ENCODE measurements at places on chromosomes 1 and 21. TPM values are rescaled to one million over a fixed set of nuclear protein-coding genes. Genes with fewer than 3 reads are reported as not detected.

RIIAD1 gene
- total RNA-seq, result not detected

SLC6A9 gene
- 2.4 TPM for total RNA-seq

BACE2 gene
- 24.3 TPM for total RNA-seq

TMEM234 gene
- 15.4 TPM for total RNA-seq

ZBTB40 gene
- total RNA-seq, result 6.4 TPM

OR6K3 gene
- total RNA-seq, result not detected

CRYAA gene
- total RNA-seq, result not detected

CD1E gene
- total RNA-seq, result not detected

CRP gene
- total RNA-seq, result not detected

PLA2G4A gene
- total RNA-seq, result 32.4 TPM

OR10J5 gene
- not detected for total RNA-seq

CSMD2 gene
- total RNA-seq, result 1.7 TPM

KLHL17 gene
- 4.9 TPM for total RNA-seq

TCHH gene
- total RNA-seq, result not detected

LCE2A gene
- not detected for total RNA-seq

FCRL1 gene
- not detected for total RNA-seq

NR0B2 gene
- not detected for total RNA-seq

APH1A gene
- 83.4 TPM for total RNA-seq

CLCNKA gene
- not detected for total RNA-seq

INSRR gene
- not detected for total RNA-seq

ACTL8 gene
- 0.16 TPM for total RNA-seq

FLG gene
- total RNA-seq, result not detected

GPR161 gene
- 31.5 TPM for total RNA-seq

RHOU gene
- 0.17 TPM for total RNA-seq

CNKSR1 gene
- total RNA-seq, result not detected

CTSS gene
- 9.0 TPM for total RNA-seq

CROCC gene
- total RNA-seq, result 16.5 TPM

LZIC gene
- total RNA-seq, result 21.1 TPM

SLC5A3 gene
- total RNA-seq, result 9.4 TPM

FHAD1 gene
- 0.32 TPM for total RNA-seq

POGZ gene
- total RNA-seq, result 14.3 TPM

CFAP107 gene
- not detected for total RNA-seq

BMP8B gene
- total RNA-seq, result under 0.01 TPM

HAO2 gene
- not detected for total RNA-seq

OLIG2 gene
- total RNA-seq, result not detected

PADI2 gene
- 0.09 TPM for total RNA-seq

KCNE2 gene
- total RNA-seq, result not detected

HSD3B1 gene
- total RNA-seq, result not detected

TMEM79 gene
- total RNA-seq, result 1.2 TPM

SERTAD4 gene
- total RNA-seq, result 0.17 TPM

PTGS2 gene
- 4.1 TPM for total RNA-seq
